ENCODE measurements at places on chromosomes 5 and 9.
A peak's percentile ranks its signal among the peaks of the same experiment; 100 is the strongest.

DNA sequence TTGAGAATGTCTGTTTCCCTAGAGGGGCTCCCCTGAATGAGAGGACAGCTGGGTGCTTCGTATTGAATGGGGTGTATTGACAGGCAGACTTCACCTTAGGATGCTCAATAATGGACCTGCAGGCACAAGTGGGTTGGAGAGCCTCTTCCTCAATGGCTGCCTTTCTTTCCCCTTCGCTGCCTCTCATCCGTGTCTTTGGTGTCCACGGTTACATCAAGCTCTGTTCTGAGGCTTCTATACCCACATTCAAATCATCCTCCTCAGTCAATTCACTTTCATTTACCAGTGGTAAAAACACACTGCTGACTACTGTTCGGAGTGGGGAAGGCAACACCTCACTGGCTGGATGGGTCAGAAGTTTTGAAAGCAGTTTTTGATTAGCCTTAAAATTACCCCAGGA, 20.6 kb downstream of the LIX1 start:
- DNase-seq = no peak

- no peak for DNase-seq
These were observed 11.7 kb downstream of the PRUNE2 start for GRCh38 chr9:76894198-76894597.

DNA sequence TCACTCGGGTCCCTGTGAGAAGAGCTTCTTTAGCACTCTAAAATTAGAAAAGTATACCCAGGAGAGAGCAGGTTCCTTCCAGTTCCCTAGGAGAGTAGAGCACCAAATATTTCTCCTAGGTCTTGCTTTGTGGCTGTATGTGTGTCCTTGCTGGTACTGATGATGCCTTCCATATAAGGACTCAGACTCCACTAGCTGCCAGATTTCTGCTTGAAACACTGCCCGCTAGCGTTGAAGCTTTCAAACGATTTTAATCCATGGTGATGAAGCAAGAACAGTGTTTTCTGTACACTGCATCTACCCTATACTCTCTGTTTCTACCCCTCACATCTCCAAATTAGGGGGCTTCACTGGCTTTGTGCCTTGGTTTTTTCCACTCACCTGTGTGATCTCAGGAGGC, 2.4 kb upstream of the SMC2 start:
- peak; percentile 38 for DNase-seq

GRCh38 chr5:36598045-36598444, 8.4 kb upstream of the SLC1A3 start:
- DNase-seq = no peak

GRCh38 chr5:95644351-95645042, 2.1 kb upstream of the RFESD start:
- peak; percentile 36 for DNase-seq

DNA sequence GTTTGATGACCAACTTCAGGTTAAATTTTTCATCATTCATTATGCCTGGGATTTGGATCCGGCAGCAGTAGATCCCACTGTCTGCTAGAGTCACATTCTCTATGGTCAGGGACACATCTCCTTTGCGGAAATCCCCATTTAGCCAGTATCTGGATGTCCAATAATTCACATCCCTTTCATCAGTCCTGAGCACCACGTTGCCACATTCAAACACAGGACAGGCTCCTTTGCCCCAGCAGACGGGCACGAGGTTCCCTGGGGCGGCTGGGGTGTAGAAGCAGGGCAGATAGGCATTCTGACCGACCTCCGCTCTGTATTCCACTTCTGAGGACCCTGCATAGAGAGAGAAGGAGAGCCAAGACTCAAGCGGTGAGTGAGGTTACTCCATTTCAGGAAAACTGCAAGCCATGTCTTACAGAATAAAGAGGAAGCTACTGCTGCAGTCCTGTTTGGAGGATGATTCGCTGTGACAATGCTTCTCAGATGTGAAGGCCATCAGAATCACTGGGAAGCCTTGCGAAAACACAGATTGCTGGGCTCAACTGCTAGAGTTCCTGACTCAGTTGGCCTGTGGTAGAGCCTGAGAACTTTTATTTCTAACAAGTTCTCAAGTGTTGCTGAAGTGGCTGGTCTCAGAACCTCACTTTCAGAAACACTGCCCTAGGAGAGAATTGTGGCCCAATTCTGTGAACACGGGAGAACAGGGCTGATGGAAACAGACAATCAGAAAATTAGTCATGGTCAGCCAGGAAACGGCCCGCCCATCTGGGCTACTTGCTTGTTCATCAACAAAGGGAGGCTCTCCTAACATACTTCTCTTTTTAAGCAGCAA, 2.0 kb downstream of the HAVCR2 start:
- DNase-seq = peak; percentile 88

DNA sequence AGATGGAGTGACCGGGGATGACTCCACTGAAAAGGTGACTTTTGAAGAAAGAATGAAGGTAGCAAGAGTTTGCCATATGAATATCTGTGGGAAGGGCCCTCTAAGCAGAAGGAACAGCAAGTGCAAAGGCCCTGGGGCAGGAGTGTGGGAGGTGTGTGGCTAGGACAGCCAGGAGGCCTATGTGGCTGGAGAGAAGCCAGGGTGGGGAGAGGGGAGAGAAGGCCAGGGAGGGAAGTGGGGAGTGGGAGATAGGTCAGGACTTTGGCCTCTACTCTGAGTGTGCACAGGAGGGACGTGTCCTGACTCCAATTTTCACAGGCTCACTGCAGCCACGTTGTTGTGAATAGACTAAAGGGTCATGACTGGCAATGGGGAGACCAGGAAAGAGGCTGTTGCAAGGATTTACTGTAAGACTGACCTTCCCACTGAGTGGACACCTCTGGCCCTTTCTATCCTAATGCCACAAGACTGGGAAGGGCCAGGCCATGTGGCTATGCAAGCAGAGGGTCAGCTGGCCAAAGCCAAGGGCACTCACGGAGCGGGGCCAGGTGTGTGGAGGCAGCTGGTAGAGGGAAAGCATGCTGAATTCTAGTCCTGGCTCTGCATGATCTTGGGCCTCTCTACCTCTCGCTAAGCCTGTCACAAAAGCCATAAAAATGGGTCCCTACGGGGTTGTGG, 172.4 kb downstream of the PAX5 start:
- no peak for DNase-seq

- no peak for DNase-seq
These were observed 3.0 kb downstream of the RNF130 start for GRCh38 chr5:180068519-180069090.

GRCh38 chr5:169011009-169011408, 289.9 kb downstream of the SLIT3 start:
- no peak for DNase-seq

GRCh38 chr9:131876486-131876885, 136.6 kb upstream of the RAPGEF1 start:
- no peak for DNase-seq

DNA sequence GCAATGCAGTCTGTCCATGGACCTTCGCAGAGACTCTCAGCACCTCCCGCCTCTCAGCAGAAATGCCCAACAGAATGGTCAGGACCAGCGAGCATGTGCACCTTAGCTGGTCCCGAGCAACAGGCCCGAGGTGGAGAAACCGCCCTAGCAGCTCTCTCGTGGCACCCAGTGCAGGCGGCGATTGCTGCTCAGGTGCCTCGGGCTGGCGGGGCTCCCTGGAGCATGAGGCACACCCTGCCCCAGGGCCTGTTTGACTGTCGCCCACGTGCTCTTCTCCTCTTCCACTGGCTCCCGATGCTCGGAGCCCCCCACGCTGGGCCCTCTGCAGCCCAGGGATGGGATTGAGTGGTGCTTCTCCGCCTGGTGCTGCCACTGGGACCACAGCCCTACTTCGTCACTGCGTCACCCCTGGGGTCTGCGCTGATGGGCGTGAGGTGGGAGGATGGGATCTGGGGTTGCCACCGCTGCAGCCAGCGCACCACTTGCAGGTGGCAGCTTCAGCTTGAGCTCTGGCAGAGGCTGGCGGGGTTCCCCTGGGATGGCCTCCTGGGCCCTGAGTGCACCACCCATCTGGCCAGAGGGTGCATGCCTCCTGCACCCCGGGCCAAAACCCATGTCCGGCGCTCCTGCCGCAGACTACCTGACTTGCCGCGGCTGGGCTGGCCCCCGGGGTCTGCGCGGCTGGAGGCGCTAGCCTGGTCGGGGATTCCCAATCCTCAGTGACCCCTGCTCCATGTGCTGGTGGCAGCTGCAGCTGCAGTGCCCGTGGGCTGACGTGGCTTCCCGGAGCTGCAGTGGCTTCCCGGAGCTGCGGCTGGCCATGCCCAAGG, 244.2 kb downstream of the FOXD4L6 start:
- no peak for DNase-seq

- peak; percentile 21 for DNase-seq
These were observed 117.0 kb downstream of the PCSK1 start for GRCh38 chr5:96316017-96316416.

- DNase-seq = no peak
These were observed 93.7 kb upstream of the GDNF start for GRCh38 chr5:37933576-37933975.

DNA sequence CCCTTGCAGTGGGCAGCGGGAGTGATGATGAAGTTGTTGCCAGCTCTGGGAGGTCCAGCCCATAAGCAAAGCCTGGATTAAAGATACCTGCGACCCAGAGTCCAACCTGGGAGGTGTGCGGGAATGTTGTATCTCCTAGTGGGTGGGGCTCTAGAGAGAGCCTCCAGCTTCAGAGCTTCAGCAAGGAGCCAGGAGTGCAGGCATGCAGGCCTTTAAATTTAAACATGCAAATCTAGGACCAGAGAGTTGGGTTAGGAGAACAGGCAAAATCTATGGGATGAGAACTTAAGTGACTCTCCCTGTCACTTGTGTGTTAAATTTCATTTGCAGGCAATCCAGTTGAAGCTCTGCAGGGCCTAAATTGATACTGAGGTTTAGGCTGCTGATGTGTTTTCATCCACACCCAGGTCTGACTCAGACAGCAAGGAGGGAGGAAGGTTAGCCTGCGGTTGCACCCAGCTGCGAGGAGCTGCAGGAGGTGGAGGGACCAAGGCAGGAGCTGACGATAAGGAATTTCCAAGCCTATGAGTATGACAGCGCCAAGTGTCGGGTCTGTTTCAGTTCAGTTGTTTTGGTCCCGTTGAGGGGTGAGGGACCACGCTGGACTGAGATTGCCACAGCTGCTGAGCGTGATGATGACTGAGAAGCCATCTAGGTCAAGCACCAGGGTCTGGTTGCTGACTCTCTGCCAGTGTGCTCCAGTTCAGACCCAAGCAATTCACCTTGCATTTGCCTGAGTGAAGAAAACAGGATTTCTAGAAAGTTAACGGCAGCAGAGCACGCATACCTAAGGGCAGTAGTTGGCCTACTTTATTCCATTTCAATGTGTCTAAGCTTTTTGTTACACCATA, 243.0 kb downstream of the ICE1 start:
- no peak for DNase-seq

- peak; percentile 13 for DNase-seq
These were observed 32.1 kb downstream of the EXOC3 start for GRCh38 chr5:474840-475661.

- DNase-seq = no peak
These were observed 287.1 kb downstream of the IZUMO3 start for GRCh38 chr9:24258626-24259025.

DNA sequence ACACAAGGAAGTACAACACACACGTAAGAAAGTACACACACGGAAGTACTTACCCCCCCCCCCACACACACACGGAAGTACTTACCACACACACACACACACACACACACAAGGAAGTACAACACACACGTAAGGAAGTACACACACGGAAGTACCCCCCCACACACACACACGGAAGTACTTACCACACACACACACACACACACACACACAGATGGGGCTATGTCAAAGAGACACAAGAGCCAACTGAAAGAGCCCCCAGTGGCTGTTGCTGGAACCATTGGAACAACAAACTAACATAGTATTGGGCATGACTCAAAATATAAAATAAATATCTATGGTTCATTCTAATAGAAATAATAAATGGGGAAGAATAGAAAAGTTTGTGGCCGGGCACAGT, 4.9 kb upstream of the MAPK9 start:
- no peak for DNase-seq

GRCh38 chr5:59207401-59207800, 624.5 kb downstream of the RAB3C start:
- DNase-seq = no peak

GRCh38 chr9:129826344-129826743, 2.4 kb upstream of the TOR1A start:
- no peak for DNase-seq

GRCh38 chr5:149550594-149551226, 529 bp downstream of the CSNK1A1 start:
- peak; percentile 15 for DNase-seq

DNA sequence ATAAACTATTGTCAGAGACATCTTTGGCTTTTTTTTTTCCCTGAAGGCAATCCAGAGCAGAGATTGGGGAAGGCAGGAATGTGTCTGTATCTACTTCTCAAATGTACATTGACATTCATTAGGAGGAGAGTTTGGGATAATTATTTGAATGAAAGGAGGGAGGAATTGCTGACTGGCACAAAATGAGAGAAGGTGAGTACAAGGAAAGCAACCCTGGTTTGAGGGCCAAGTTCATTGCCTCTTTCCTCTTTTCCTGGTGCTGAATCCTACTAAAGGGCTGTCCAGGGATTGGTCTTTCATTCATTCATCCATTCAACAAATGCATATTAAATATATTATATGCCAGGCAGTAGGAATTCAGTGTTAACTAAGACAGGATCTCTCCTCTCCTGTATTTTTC, 18.8 kb upstream of the ANKHD1 start:
- DNase-seq = no peak

- DNase-seq = peak; percentile 3
These were observed 538.7 kb downstream of the PDE4D start for GRCh38 chr5:59354811-59355210.

- DNase-seq = no peak
These were observed 198.1 kb upstream of the TRPC7 start for GRCh38 chr5:136563489-136563888.

DNA sequence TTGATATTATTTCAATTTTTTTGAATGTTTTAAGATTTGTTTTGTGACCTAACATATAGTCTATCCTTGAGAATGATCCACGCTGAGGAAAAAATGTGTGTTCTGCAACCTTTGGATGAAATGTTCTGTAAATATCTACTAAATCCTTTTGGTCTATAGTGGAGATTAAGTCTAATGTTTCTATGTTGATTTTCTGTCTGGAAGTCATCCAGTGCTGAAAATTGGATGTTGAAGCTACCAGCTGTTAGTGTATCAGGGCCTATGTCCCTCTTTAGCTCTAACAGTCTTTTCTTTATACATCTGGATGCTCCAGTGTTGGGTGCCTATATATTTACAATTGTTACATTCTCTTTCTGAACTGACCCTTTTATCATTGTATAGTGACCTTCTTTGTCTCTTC, 422.3 kb downstream of the TMEM232 start:
- DNase-seq = no peak

GRCh38 chr5:178545176-178545575, 45.0 kb downstream of the COL23A1 start:
- DNase-seq = no peak

DNA sequence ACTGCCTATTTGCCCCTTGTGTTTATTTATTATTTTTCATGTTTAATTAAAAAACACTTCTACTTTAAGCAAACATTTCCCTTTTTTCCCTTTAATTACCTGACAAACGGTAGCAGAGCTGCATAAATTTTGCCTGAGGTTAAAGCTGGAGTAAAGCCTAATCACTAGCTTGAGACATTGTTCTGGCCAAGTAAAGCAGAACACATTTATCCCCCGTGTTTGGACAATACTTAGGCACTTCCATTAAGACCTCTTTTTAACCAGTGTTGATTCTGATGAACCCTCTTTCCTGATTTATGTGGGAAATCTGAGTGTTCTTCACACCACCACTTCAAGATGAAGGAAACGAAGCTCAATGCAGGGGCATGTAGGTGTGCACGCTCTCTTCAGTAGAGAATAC, 54.5 kb downstream of the BNC2 start:
- no peak for DNase-seq

- DNase-seq = no peak
These were observed 45.3 kb downstream of the PTPN3 start for GRCh38 chr9:109452761-109453160.

GRCh38 chr5:65512170-65512937, 30.6 kb upstream of the ADAMTS6 start:
- DNase-seq = no peak

Data from inflammatory macrophage (primary cell).